ENCODE measurements at places on chromosomes 16 and 17.

DNA sequence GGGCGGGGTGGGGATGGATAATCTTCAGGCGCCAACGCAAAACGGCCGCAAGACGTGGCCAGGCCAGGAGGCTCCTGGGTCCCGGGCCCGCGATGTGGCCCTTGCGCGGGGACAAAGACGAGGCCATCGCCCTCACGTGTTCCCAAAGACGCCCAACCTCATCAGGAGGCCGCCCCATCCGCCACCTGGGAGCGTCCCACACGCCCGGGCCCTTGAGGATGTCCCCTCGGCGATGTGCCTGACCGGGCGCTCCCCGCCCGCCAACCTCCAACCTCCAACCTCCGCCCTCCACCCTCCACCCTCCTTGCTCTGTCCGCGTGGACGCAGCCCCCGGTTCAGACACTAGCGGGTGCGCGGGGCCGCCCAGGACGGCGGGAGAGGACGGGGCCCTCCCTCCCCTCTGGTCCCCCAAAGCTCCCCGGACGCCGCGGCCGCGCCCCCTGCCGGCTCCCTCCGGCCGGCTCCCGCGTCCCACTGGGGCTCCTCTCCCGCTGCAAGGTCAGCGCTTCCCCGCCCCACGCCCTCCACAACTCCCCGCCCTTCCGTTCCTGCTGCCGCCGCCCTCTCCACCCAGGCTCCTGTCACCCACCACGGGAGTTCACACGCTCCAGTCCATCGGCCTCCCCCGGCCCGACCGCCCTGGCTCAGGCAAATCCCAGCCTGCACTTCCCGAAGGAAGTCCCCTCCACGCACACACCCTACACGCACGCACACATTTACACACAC is 250.8 kb upstream of the RPL38 start:
- DNase-seq: no peak

GRCh38 chr17:3803308-3803640 is 2.3 kb upstream of the ITGAE start:
- no peak for DNase-seq

- no peak for DNase-seq
Observed at GRCh38 chr16:10600782-10601443, 20.5 kb upstream of the EMP2 start.

GRCh38 chr17:49899191-49899485 is 51.3 kb upstream of the TAC4 start:
- no peak for DNase-seq

- no peak for DNase-seq
Observed at GRCh38 chr17:42632949-42633444, 23.5 kb downstream of the TUBG1 start.

DNA sequence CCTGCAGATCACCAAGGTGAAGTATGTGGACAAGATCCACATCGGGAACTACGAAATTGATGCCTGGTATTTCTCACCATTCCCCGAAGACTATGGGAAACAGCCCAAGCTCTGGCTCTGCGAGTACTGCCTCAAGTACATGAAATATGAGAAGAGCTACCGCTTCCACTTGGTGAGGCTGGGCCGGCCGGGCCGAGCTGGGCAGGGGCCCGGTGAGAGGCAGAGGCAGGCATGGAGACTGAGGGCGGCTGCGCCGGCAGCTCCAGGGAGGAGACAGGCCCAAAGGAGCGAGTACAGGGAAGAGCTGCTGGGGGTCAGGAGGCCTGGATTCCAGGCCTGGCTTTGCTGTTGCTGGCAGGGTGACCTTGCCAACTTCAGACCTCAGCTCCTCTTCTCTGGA is 8.3 kb downstream of the PRSS8 start:
- no peak for DNase-seq

DNA sequence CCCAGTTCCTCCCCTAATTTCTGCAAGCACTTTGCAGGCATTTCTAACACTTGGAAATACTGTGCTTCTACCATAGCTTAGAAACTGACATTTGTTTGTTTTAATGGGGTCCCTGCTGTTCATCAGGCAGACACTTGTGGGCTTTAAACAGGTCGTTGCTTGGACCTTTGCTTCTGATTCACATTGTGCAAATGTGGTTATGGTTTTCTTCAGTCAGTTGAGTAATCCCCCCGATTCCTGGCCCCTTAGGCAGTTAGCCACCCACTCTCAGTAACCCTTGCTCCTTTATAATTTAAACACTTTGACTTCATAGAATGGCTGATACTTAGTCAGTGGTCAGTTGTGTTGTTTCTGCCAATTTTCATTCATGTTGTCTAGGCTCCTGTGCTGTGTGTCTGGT is 39.4 kb downstream of the SLC47A1 start:
- DNase-seq: no peak

DNA sequence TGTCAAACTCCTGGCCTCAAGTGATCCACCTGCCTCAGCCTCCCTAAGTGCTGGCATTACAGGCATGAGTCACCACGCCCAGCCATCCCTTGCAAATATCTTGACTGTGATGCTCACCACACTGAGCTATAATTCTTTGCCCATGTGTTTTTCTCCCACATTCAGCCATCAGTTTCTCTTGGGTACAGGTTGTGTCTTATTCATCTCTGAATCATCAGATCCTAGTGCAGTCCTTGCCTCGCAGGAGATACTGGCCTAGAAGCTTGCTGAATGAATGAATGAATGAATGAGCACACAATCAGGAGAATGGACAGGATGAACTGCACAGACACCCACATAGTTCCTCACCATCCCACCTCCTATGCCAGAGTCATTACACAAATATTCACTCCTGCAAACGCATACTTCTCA is 24.4 kb upstream of the ETV4 start:
- DNase-seq: no peak

DNA sequence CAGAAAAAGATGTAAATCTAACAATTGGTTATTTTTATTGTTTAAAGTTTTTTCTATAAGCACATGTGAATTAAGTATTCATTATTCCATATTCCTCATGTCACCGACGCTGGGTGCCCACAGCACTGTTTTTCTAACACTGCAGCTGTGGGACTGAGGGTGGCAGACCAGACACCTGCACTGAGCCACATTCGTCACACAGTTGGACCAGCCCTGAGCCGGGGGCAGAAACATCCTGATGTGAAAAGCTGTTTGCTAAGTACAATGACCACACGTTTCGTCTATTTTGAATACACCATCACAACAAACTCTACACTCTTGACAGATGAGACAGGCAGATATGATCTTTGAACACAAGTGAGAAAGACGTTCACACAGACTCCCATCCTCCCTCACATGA is 749.5 kb downstream of the KCNJ18 start:
- no peak for DNase-seq

DNA sequence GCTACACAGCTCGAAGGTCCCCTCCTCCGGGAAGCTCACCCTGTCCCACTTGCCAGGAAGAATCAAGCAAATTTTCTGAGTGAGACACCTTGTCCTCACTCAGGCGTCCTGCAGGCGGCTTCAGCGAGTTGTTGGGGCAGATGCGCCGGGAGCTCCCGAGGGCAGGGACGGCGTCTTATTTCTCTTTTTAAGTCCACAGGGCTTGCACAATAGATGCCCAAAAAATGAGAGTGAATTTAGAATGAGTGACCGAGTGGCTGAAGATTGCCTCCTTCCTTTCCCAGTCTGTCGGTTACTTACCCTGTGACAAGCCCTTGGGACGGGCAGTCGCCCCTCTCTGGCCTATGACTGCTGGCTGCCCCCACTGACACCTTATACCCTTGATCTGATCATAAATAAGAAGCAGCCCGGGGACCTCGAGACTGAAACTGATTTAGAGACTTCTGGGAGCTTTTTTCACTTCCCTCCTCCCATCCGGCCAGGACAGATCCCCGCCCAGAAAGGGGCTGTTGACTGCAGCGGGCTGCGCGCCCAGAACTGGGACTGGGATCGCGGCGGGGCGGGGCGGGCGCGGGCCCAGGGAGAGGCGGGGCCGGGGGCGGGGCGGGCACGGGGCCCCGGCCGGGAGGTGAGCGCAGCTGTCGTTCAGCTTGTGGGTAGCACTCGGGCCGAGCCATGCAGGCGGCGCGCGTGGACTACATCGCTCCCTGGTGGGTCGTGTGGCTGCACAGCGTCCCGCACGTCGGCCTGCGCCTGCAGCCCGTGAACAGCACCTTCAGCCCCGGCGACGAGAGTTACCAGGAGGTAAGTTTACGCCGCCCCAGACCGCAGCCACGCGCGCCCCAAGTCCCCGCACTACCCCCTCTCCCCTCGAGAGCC is at the start of gene TTYH2:
Gene TTYH2, plus strand, starts transcription at position 659 of the 879 bp plus-strand sequence. Its CDS starts 17 bp downstream, at position 676.
- peak; percentile 93 for DNase-seq

DNA sequence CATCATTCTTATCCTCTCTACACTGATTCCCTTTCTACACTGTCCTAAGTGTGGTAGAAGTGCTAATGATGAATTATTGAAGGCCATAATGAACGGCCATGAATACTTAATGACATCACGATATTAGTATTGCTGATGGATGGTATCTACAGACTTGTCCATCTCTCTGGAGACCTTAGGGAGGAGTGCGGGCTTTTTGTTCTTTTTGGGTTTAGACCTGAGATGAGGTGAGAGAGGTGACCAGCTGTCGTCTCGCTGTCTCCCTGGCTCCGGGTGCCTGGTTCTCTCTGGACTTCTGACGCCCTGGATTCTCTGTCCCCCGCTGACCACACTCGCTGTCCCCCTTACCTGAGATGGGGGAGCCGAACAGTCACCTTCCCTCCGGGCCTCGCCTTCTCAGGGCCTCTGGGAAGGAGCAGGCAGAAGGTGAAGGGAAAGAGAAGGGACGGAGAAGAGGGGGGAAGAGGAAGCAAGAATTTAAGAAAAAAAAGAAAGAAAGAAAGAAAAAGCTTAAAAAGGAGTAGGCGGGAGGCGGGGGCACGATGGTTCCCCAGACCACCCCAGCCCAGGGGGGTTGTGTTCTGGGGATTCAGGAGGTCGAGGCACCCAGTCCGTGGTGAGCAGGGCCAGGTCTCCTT is 17.1 kb downstream of the SGCA start:
- no peak for DNase-seq

GRCh38 chr16:22195695-22196558 is 10.2 kb upstream of the EEF2K start:
- DNase-seq: peak; percentile 97

DNA sequence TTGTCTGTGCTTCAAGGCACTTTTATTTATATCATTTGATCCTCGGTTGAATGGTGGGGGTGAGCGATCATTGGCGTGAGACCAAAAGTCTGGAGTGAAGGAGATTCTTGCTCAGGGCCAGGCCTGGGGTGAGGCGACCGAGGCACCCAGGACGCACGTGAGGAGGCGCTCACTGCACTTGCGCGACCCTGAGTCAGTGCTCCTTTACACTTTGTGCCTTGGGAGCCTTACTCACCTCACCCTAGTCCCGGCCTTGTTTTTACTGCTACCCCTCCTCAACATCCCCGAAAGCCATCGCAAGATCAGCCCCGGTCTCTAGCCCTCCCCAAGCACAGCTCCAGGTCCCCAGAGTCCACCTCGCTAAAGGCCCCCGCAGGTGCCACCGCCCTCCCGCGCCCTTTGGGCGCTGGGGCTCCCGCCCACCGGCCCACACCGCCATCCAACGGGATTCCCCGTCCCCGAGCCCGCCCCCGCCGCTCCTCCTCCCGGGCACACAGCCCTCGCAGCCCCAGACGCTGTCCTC is 496 bp downstream of the EZH1 start:
- peak; percentile 87 for DNase-seq

- no peak for DNase-seq
Observed at GRCh38 chr17:2466931-2467330, 44.8 kb downstream of the METTL16 start.

- no peak for DNase-seq
Observed at GRCh38 chr17:4170639-4171280, 27.8 kb downstream of the CYB5D2 start.

- DNase-seq: no peak
Observed at GRCh38 chr16:59470556-59470955, 736.4 kb upstream of the GOT2 start.

DNA sequence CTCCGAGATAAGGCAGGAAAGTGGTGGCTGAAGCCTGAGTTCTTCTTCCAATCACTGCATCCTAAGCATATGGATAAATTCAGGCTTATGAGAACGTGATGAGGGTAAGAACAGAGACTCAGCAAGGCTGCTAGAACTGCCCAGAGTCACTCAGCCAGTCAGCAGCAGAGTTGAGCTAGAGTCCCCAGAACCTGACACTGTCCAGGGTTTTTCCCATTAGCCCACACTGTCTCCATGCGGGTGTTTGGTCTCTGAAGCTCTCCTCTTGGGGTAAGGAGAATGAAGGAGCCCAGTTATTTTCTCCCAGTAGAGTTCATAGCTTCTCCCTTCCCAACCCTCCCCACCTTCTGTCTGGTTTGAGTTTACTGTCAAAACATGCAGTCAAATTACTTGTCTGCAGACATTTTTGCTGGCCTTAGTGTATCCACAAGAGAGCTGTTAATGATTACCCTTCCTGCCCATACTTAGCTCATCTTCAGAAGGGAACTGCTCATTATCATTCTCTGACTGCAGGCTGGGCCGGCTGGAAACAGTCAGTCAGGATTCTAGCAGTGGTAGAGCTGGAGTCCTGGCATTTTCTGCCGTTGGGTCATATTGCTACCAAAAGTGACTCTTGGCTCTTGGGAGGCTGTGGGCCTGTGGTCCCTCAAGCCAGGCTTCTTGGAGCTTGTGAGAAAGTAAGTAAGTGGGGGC is 460.0 kb downstream of the HS3ST3B1 start:
- DNase-seq: no peak

- DNase-seq: no peak
Observed at GRCh38 chr17:49634485-49634860, 43.4 kb downstream of the SPOP start.

DNA sequence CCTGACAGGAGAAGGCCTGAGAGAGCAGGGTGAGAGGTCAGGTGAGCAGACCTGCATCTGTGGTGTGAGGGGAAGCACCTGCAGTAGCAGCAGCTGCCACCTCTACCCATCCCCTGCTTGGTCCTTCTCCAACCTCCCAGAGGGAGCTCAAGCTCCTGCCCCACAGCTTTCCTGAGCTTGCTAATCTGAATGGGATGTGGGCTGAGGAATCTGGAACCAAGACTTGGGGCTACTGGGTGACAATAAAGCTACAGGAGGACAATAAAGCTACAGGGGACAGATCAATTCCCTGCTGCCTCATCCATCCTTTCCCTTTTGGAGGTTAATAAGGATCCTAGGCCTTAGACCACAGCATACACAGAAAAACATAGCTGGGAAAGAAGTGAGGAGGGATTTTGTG is 4.9 kb upstream of the TBX4 start:
- no peak for DNase-seq

- DNase-seq: no peak
Observed at GRCh38 chr17:39928858-39929645, 1.5 kb downstream of the LRRC3C start.

GRCh38 chr16:83870830-83871229 is 28.1 kb upstream of the MLYCD start:
- no peak for DNase-seq
